ENCODE measurements at places on chromosomes 4 and X.

GRCh38 chr4:75229806-75230570, 284.2 kb downstream of the RCHY1 start:
- DNase-seq, result no peak

DNA sequence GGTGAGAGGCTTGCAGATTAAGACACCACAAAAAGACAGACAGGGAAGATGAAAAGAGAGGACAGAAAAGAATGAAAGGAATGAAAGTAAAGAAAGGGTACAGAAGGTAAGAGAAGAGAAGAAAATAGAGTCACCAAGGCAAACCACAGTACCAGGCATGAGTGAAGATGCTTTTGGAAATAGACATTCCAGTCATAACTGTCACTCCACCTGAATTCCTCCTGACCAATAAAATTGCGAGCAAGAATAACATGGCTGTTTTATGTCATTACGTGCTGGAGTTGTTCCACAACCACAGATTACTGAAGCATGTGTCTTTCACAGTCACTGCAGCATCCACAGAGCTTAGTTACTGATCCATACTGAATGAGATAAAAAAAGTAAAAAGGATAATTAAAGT, 864.9 kb upstream of the SLIT2 start:
- DNase-seq, result no peak

DNA sequence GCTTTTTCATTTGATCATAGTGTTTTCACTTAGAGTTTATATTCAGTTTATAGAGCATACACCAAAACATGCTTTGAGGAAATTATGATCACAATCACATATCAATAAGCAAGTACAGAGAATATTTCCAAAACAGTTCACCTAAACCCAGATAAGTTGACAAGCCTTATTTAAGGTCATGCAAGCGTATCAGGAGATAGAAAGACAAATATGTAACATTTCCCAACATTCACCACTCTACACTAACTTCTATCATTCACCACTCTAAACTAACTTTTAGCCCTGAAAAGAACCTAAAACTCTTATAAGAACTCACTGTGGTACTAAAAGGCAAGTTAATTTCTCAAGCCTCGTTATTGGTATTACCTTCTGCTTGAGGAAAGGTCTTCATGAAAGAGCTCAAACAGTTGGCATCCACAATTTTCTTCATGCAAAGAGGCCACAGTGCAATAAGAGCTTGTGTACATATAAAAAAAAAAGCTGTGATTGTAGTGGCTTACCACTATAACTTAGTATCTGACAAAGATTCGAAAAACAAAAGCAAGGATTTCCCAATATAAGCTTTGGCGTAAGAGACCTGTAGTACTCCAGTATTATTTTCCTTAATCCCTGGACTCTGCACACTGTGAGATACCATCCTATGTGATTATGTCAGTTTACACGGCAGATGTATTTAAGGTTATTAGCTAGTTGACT, 903.3 kb downstream of the STIM2 start:
- DNase-seq, result no peak

GRCh38 chr4:184359888-184360287, 114.5 kb downstream of the IRF2 start:
- DNase-seq, result no peak

DNA sequence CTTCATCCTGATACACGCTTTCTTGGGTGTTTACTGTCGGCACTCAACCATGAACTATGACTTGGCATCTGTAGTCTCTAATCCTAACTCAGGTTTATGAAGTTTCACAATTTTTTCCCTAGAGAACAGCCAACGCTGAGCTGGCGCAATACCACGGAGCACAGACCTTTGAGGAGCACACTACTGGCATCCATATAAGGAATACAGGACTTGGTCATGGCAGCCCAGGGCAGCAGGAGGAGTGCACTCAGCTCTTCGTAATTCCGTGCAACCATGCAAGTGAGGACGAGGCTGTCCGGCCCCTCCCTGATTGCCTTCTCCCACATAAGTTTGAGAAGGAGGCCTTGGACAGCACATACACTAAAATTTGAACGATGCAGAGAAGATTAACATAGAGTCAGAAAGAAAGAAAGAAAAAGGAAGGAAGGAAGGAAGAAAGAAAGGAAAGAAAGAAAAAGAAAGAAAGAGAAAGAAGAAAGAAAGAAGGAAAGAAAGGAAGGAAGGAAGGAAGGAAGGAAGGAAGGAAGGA, 41.0 kb upstream of the PDLIM5 start:
- DNase-seq, result peak; percentile 79

DNA sequence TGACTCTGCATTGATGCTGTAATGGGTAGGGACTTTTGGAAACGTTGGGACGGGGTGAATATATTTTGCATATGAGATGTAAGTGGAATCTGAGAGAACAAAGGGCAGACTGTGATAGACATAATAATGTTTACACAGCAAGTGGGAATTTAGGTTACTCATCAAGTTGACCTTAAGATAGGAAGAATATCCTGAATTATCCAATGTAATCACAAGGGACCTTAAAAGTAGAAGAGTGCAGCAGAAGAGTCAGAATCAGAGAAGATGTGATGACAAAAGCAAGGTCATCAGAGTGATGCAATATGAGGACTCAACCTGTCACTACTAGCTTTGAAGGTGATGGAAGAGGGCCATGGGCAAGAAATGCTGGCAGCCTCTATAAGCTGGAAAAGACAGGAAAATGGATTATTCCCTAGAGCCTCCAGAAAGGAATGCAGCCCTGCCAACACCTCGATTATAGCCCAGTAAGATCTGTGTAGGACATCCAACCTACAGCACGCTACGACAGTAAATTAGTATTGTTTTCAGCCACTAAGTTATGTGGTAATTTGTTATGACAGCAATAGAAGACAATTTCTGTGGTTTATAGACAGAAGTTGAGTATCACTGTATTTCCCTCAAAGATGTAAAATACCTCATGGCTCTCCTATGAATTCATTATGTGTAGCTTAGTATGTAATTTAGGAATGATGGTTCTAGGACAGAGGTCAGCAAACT, 26.4 kb downstream of the MORC4 start:
- no peak for DNase-seq

- DNase-seq, result no peak
These were observed 2.4 kb upstream of the CSN3 start for GRCh38 chr4:70239884-70240591.

DNA sequence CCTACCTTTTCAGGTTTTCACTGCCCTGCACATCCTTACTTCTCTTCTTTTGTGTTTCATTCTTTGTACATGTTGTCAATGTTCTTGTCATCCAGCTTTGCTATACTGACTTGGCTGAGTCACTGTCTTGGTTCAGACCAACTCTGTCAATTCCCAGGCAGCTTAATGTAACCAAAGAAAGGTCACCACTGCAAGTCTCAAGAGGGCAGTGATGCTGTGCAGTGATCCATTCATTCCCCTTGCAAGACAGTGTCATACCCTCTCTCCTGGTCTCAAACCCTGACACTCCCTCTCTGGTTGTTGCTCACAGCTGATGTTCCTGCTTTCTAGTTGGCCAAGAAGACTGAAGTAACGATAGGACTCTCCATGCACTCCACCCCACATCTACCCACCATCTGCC, 17.5 kb downstream of the RAB39B start:
- DNase-seq, result no peak

DNA sequence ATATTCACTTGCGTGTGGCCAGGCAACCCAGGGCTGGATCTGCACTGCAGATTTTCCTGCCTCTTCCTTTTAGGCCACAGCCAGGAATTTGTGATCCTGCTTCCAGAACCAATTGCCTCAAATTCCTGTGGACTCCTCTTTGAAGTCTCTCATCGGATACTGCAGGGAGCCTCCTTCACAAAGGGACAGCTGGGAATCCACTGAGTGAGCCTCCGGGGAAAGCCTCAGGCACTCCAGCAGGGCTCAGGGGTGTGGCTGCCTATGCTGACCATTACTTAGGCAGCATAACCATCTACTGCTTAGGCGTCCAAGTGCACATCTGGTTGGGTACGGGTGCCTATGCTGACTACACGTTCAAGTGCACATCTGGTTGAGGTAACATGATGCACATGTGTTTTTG, 321.5 kb downstream of the NLGN4X start:
- no peak for DNase-seq

DNA sequence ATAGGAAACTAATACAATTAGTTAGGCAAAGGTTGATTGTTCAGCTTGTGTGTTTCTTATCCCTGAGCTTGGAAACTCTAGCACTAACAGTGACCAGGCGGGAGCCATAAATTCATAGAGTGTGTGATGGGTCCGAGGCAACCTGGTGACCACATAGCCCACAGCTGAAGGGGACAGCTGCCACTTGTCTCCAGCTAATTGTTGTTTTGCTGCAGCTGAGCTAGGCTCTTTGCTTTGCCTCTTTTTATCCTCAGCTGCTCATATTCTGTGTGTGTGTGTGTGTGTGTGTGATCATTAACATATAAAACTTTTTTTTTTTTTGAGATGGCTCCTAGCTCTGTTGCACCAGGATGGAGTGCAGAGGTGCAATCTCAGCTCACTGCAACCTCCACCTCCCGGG, 53.2 kb downstream of the DOCK11 start:
- no peak for DNase-seq

- no peak for DNase-seq
These were observed 1.8 kb upstream of the TMEM164 start for GRCh38 chrX:110000847-110001713.

DNA sequence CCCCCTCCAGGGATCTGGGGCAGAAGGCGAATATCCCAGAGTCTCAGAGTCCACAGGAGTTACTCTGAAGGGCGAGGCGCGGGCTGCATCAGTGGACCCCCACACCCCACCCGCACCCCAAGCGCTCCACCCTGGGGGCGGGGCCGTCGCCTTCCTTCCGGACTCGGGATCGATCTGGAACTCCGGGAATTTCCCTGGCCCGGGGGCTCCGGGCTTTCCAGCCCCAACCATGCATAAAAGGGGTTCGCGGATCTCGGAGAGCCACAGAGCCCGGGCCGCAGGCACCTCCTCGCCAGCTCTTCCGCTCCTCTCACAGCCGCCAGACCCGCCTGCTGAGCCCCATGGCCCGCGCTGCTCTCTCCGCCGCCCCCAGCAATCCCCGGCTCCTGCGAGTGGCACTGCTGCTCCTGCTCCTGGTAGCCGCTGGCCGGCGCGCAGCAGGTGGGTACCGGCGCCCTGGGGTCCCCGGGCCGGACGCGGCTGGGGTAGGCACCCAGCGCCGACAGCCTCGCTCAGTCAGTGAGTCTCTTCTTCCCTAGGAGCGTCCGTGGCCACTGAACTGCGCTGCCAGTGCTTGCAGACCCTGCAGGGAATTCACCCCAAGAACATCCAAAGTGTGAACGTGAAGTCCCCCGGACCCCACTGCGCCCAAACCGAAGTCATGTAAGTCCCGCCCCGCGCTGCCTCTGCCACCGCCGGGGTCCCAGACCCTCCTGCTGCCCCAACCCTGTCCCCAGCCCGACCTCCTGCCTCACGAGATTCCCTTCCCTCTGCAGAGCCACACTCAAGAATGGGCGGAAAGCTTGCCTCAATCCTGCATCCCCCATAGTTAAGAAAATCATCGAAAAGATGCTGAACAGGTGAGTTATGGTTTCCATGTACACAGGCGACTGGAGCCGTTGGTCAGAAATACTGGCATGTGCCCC, at the start of gene CXCL1:
CXCL1 (plus strand) TSS at position 264 of the 926 bp plus-strand sequence; CDS start at position 342, 78 bp downstream.
- peak; percentile 75 for DNase-seq

DNA sequence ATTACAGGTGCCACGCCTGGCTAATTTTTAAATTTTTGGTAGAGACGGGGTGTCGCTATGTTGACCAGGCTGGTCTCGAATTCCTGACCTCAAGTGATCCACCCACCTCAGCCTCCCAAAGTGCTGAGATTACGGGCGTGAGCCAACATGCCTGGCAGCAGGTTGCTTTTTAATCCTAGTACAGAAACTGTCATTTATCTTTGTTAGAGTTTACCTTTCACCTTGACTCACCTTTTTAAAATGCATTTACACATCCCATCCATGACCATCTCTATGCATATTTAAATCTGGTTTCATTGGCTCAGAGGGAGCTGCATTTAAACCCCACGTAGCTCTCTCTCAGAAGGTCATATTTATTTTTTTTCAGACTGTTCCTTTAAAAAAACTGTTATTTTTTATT, 31.9 kb downstream of the SLC16A2 start:
- no peak for DNase-seq

DNA sequence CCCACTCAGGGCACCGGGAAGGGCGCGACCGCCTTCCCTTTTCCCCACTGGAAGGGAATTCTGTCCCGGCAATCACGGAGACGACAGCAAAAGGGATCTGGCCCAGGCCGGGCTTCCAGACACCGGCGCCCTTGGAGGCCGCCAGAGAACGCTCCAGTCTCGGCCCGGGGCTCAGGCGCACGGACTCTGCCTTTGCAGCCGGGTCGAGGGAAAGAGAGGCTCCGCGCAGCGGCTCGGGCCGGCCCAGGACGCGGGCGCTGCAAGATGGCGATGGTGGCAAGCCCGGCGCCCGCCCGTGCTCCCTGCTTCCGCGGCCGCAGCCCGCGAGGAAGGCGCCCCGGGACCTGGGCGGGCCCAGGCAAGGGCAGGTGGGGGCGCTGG, 1.1 kb downstream of the CTBP1 start:
- DNase-seq, result peak; percentile 79

DNA sequence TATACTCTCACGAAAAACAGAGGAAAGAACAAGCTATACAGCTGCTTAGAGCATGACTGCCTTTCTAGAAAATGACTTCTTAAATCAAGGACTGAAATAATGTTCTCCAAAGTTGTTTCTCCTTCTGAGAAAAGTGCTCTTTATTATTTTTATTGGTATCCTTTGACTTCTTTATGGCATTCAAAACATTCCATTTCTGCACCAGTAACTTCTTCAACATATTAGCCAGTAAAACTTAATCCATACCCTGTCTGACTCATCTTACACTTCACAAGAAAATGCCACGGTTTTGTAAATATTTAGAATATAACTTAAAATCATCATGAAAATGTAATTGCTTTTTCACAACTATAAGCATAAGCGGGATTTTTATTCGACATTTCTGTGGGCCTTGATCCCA, 180.4 kb downstream of the NR3C2 start:
- DNase-seq, result no peak

GRCh38 chr4:26323821-26324220, 3.0 kb downstream of the RBPJ start:
- no peak for DNase-seq

DNA sequence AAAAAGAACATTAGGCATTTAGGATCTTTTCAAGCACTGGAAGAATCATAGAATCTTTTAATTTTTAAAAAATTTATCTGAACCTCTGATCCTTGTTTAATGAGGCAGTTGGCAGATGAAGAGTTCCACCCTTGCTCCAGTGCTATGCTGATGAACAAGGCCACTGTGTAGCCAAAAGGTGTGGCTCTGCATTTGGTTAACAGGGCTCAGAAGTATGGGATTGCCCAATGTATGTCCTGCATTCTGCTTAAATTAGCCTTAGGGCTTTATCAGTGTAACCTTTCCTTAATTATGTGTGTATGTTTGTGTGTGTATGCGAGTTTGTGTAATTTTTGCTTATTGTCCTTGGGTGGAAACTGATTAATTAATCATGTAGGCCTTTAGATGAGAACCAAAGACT, 43.3 kb upstream of the PPM1K start:
- DNase-seq, result no peak

Data from cardiac septum (tissue), 1 donor.